ENCODE measurements at places on chromosomes 3 and 15.

DNA sequence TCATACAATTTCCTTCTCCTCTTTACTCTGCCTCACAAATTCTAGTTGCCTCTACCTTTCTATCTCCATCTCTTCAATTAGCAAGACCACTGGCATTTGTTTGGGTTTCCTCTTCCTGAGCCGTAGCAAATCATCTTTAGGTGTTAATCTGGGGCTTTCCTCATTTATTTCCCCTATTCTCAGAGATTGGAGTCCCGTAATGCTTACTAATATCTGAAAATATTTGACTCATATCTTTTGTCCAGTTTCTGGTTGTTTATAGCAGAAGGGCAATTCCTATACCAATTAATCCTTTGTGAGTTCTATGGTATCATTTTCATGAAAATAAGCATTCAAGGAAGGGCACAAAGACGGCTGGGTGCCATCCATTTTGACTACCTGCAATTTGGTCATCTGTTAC, 103.7 kb downstream of the NR2E3 start:
- DNase-seq: no peak

DNA sequence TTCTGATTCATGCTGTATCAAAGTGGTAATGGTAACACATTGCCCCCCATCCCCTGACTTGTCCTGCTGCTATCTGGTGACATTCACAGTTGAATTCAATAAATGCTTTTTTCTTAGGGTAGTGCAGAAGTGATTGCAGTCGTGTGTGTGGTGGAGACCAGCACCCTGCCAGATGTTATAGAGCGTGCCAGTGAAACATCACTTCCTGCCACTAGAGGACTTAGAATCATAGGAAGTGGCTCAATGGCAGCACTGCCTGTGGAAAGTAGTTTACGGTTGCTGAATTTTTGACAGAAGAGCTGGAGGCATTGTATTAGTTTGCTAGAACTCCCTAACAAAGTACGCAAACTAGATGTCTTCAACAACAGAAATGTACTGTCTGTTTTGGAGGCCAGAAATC, 37.4 kb upstream of the P2RY12 start:
- no peak for DNase-seq

DNA sequence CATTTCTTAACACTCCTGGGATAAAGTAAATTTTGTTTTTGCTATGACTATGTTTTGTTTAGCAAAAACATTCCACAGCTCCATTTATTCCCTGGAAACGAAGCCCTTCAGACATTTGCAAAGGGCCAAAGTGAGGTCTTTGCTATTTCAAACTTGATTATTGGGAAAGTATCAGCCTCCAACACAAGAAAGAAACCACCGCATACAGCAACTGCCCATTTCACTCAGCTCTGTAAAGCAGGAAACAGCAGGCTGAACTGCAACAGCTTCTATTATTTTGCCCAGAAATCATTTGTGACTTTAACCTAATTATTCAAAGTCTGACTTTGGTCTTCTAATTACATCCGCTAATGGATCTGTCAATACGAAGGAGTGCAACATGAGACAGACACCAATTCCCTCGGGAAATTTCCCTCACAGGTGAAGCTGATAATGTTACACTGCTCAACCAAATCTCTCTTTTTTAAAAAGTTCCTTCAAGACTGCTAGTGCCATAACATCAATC, 72.1 kb downstream of the RFTN1 start:
- no peak for DNase-seq

DNA sequence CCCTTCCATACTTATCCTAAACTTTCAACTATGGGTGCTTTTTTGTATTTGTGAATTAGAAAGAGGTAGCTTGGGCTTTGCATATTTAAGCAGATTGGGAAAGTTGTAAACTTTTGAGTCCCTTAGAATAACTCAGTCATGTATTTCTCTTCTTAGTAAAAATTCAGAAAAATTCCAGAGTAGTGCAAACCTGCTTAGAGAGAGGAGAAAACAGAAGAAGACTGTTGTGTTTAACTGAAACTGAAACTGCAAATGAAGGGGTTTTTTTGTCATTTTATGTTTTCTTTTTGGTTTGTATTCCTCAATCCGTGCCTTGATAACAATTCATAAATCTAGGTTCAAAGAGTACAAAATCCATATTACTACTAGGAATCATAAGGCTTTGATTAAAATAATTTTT, 31.3 kb downstream of the CD200 start:
- DNase-seq: no peak

DNA sequence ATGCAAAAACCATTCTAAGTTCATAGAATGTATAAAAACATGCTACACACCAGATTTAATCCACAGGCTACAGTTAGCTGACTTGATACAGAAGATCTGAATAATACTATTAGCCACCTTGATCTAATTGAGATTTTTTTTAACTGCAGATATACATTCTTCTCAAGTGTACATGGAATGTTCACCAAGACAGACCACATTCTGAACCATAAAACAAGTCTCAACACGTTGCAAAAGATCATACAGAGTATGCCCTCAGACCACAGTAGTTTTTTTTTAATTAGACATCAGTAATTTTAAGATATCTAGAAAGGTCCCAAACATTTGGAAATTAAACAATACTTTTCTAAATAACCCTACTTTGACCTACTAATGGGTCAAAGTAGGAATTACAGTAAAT, 83.3 kb downstream of the FGF7 start:
- DNase-seq: no peak

DNA sequence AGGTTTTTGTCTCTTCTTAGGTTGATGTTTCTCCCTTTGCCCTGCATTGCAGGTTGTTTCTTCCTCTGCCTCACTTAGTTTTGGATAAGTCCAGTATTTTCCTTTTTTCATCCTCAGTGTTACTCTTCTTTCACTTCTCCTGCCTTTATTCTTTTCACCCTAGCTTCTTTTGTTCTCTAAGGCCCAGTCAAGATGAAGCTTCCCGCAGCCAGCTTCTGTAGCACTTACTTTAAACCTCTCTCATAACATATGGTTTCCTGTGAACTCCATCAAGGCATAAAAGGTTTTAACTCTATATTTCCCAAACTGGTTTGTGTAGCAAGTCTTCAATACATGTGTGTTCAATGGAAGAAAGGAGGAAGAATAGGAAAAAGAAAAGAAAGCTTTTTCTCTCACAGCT, 54.1 kb downstream of the TP63 start:
- DNase-seq: no peak

GRCh38 chr3:13114811-13115575, 41.8 kb upstream of the IQSEC1 start:
- no peak for DNase-seq

DNA sequence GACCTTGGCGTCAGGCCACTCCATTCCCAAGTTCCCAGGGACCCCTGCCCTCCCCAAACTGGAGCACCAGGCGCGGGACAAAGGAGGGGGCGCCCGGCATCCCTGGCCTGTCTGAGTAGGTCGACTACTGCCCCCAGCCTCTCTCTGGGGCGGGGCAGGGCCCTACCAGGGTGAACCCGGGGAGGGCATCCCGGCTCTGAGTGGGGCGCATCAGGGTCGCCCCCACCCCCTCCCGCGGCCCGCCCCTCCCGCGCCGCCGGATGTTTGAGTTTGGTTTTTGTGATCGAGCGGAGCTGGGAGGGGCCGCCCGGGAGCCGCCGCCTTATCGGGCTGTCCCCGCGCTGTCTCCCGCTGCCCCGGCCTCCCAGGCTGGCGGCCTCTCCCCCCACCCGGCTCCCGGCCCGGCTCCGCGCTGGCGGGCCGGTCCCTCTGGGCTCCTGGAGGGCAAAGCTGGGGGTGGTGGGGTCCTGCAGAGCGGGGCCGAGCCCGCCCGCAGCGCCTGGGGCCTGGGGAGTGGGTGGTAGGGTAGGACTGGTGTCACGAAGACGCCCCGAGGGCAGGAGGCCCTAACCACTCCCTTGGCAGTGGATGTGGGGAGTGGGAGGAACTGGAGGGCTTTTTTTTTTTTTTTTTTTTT, 47.2 kb upstream of the SMAD6 start:
- DNase-seq: peak; percentile 51

DNA sequence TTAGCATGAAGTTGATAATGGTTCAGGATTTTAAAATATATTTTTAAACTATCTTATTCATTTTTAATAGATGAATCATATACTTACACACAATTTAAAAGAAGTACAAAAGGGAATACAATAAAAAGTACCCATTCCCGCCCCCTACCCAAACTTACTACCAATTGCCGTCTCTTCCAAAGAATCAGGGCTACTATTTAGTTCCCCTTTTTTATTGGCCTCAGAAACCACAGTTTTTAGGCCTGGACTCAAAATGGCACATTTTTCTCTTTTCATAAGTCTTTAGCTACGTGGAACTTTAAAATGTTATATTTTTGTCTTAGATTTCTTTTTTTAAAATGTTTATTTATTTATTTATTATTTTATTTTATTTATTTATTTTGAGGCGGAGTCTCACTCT, 18.0 kb downstream of the LRRK1 start:
- DNase-seq: no peak

DNA sequence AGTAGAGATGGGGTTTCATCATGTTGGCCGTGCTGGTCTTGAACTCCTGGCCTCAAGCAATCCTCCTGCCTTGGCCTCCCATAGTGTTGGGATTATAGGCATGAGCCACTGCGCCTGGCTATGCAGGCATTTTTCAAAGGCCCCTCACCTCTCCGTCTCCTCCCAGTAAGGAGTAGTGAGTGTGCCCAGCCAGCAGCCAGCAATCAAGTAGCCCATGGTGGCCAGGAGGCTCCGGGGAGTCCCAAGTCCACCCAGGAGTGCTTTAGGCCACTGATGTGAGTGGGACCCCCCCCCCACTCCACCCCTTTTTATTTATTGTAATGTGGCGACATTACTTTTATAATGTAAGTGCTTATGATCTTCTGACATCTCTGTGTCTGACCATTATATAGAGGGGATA, 8.1 kb downstream of the ISG20 start:
- DNase-seq: peak; percentile 18

- DNase-seq: no peak
Measured at GRCh38 chr3:33746416-33747116, 28.5 kb upstream of the CLASP2 start.
